ENCODE measurements at places on chromosomes 16 and 17.
A peak's percentile ranks its signal among the peaks of the same experiment; 100 is the strongest.

GRCh38 chr16:30051518-30051917, 14.0 kb upstream of the ALDOA start:
- DNase-seq, result no peak

GRCh38 chr17:44338702-44339101, 6.4 kb upstream of the GRN start:
- DNase-seq, result no peak

- DNase-seq, result no peak
Observed at GRCh38 chr16:81327447-81328196, 12.9 kb downstream of the GAN start.

DNA sequence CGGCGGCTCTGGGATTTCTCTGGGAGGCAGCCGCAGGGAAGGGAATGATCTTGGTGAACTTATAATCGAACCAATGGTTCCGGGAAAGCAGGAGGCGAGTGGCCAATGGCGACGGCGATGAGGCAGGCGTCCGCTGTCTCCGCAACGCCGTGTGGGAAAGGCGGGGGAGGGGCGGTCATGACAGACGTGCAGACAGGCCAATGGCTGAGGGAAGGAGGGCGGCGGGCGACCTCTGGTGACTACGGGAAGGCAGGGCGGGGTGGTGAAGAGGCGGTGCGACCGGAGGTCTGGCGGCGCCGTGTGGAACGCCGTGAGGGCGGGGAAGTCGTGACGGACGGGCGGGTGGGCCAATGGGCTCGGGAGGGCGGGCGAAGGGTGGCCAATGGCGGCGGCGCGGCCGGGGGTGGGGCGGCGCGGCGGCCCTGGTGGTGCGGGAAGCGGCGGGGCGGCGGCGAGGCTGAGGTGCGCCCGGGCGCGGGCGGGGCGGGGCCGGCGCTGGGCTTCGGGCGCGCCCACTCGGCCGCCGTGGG, at the start of gene RAB40C:
Gene RAB40C (plus strand): TSS at position 409 of the 530 bp plus-strand sequence. CDS start 226 bp downstream, outside the sequence.
- peak; percentile 97 for DNase-seq

GRCh38 chr17:45703806-45704205, 80.3 kb upstream of the CRHR1 start:
- no peak for DNase-seq

DNA sequence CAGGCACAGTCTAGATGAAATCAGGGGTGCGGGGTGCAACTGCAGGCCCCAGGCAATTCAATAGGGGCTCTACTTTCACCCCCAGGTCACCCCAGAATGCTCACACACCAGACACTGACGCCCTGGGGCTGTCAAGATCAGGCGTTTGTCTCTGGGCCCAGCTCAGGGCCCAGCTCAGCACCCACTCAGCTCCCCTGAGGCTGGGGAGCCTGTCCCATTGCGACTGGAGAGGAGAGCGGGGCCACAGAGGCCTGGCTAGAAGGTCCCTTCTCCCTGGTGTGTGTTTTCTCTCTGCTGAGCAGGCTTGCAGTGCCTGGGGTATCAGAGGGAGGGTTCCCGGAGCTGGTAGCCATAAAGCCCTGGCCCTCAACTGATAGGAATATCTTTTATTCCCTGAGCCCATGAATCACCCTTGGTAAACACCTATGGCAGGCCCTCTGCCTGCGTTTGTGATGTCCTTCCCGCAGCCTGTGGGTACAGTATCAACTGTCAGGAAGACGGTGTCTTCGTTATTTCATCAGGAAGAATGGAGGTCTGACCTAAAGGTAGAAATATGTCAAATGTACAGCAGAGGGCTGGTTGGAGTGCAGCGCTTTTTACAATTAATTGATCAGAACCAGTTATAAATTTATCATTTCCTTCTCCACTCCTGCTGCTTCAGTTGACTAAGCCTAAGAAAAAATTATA, 1.6 kb downstream of the HBA1 start:
- no peak for DNase-seq

GRCh38 chr16:89146211-89147005, 25.1 kb upstream of the CDH15 start:
- no peak for DNase-seq

DNA sequence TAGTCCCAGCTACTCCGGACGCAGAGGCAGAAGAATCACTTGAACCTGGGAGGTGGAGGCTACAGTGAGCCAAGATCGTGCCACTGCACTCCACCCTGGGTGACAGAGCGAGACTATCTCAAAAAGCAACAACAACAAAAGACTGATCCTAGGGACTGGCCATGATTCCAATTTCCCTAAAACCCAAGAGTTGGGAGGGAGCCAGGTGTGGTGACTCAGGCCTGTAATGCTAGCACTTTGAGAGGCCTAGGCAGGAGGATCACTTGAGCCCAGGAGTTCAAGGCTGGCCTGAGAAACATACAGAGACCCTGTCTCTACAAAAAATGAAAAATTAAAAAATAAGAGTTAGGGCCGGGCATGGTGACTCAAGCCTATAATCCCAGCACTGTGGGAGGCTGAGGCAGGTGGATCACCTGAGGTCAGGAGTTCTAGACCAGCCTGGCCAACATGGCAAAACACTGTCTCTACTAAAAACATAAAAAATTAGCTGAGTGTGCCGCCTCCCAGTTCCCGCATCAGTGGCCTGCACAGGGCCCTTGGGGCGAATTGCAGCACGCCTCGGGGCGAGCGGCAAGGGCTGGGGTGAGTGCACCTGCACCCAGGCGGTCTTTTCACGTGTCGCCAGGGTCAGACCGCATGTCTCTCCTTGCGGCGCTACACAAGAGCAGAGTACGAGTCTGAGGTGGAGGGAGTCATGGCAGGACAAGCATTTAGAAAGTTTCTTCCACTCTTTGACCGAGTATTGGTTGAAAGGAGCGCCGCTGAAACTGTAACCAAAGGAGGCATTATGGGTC, 40.8 kb downstream of the CDH3 start:
- no peak for DNase-seq

DNA sequence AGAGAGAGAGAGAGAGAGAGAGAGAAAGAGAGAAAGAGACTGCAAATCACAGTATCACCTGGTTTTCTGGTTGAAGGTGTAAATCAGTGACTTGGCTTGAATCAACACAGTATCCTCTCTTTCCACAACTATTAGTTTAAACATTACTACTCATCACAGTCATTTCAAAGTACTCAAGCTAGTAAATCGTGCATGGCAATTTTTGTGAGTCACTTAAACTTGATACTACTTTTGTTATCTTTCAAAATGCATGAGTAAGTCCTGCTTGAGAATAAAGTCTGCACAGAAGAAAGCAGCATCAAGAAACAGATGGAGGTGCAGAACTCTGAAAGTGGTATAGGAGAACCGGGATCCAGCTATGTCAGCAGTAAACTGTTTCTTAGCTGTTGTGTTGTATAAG, 535.4 kb downstream of the CDH8 start:
- no peak for DNase-seq

DNA sequence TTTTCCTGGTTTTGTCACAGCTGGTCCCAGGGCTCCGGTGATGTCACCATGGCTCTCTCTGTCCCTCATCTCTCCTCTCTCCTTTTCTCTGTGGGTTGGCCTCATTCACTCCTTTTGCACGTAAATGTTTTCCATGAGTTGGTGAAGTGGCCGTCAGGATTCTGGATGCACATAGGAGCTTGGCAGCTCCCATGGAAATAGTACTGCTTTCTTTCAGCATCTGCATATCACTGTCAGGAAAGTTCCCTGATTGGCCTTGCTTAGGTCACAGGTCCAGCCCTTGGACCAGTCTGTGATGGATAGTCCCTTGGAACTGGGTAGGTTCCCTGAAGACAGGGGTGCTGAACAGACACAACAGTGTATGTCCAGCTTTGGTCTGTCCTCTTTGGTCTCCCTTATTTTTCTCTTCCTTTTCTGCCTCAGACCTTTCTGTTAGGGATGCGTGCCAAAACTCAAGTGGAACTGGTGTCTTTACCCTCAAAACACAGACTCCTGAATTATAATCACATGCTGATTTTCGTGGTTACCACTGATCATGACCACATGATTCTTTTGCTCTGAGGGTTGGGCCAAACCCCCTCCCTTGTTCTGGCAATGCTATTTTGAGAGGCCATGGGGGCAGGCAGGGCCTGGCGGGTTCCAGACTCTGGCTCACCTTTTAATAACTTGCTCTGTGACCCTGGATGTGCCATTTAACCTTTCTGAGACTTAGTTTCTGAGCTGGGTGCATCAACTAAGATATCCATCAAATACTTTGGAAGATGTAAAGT, 99.0 kb downstream of the MSI2 start:
- no peak for DNase-seq

DNA sequence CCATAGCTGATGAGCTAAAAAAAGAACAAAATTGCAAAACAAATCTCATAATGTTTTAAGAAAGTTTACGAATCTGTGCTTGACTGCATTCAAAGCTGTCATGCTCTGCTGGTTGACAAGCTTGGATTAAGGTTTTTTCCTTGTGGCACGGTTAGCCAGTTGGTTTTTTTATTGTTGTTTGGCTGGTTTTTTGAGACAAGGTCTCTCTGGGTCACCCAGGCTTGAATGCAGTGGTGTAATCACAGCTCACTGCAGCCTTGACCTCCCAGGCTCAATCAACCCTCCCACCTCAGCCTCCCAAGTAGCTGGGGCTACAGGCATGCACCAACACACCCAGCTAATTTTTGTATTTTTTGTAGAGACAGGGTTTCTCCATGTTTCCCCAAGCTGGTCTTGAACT, 45.7 kb downstream of the PHKB start:
- DNase-seq, result no peak

GRCh38 chr16:83913245-83913633, 14.3 kb downstream of the MLYCD start:
- no peak for DNase-seq

DNA sequence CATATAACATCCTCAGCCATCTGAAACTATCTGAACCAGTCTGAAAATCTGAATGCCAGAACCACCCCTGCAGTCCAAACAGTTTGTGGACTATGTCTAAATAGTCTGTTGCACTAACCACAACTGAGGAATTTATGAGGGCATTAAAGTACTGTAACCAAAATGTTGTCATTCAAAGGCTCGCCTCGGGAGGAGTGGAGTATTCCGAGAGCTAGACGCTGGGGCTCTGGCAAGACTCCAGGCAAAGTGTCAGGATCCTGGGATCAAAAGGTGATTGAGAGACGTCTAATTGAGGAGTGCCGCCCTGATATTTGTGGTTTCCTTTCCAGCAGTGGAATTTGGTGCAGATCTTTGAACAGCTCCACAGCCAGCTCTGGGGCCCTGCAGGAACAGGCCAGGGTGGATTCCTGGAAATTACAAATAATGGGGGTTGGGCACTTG, 142.9 kb upstream of the MYOCD start:
- no peak for DNase-seq

GRCh38 chr17:9266031-9266680, 244.8 kb downstream of the NTN1 start:
- DNase-seq, result no peak

DNA sequence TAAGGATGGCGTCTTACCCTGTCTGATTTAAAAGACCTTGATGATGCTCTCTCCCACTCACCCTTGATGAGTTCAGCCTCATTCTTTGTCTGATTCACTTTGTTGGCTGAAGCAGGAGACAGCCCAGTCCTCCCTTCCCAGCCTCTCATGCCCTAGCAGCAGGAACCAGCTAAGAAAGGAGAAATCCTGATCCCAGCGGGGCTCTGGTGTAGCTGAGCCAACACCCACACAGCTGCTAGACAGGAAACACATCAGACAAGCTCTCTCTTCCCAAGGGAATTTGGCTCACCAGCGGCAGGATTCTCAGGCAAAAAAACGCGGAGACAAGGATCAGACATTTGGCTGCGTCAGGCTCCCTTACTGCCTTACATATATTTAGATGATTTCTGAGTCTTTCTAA, 211.5 kb downstream of the CDH11 start:
- DNase-seq, result no peak

DNA sequence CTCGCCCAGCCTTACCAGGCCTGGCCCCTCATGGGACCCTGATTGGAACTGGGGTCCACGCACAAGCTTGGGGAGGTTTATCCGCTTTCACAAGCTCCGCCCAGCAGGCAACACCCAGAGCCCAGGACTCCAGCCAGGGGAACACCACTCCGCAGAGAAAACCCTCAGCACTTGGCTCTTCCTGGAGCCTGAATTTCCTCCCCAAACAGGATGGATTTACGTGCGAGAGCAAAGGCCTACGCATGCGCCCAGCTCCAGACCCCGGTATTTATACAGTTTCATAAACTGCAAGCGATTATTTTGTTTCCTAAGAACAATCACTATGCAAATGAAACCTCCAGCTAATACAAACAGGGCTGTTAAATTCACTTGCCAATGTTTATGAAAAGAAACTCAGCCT, 22.8 kb downstream of the ZNF423 start:
- no peak for DNase-seq

- DNase-seq, result no peak
Observed at GRCh38 chr17:51132964-51133319, 12.3 kb upstream of the SPAG9 start.

DNA sequence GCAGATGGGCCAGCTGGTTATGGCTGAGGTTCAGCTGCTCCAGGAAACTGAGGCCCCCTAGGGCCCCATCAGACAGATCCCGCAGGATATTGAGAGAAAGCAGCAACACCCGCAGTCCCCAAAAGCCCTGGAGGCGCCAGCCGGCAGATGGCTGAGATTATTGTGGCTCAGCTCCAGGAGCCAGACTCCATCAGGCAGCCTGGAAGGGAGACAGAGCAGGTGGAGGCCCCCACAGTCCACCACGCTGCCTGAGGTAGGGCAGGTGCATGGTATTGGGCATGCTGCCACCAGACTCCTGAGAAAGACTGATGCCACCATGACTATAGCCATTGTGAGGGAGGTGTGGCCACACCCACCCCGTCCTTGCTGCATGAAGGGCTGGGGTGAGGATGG, 9.5 kb upstream of the TMEM101 start:
- no peak for DNase-seq

DNA sequence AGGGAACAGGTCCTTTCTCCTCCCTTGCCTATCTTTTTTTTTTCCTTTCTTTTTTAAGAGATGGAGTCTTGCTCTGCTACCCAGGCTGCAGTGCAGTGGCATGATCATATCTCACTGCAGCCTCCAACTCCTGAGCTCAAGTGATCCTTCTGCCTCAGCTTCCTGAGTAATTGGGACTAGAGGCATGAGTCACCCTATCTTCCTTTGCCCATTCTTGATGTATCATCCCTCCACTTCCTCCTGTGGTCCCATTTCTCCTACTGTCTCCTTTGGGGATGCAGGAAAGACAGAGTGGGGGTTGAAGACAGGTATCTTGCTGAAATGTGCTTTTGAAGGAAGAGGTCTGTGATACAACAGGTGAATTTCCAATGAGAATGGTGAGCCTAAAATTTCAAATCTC, 5.5 kb downstream of the MYO19 start:
- DNase-seq, result no peak

Measured in stimulated activated naive B cell treated with anti-CD40 and anti-IgM and Interleukin-4, amounts not matched to agents 10 μg/mL and 1 μg/mL and 100 μg/mL, for 72 hours (primary cell).